ENCODE measurements at places on chromosomes 11 and 22.

DNA sequence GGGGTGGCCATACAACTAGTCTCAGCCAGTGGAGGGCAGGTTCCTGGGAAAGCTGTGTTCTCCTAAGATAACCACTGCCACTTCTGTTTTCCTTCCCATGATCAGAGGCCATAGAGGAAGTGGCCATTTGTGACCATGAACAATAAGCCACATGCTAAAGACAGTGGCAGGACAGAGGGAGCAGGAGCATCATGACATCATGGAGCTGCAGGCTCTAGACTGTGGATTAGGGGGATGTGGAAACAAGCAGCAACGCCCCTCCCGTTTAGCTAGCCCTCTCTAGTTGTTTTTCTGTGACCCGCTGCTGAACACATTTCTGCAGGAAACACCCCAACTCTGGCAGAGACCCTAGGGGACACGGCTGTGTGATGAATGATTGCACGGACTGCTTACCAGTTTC lies 195.0 kb upstream of the NECTIN1 start:
- no peak for DNase-seq

- no peak for DNase-seq
Observed at GRCh38 chr11:120180551-120181232, 30.1 kb upstream of the OAF start.

DNA sequence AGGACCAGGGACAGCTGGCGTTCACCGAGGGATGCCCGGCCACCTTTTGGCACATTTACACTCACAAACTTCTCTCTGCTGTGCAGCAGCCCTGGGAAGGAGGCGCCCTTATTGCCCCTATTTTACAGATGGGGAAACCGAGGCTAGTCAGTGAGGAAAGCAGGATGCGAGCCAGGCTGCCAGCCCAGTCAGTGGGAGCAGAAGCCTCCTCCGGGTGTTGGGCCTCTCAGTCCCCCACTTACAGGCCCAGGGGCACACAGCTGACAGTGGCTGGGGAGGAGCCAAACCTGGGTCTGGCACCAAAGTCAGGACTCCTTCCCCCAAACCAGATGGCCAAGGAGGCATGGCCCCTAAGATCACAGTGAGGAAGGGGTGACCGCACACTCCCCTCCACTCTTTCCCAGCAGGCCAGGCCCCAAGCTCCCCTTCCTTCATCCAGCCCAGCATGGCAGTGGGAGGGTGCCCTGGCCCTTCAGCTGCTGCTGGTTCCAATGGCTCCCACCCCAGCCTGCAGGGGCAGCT lies 121.4 kb upstream of the ANO1 start:
- DNase-seq = no peak

DNA sequence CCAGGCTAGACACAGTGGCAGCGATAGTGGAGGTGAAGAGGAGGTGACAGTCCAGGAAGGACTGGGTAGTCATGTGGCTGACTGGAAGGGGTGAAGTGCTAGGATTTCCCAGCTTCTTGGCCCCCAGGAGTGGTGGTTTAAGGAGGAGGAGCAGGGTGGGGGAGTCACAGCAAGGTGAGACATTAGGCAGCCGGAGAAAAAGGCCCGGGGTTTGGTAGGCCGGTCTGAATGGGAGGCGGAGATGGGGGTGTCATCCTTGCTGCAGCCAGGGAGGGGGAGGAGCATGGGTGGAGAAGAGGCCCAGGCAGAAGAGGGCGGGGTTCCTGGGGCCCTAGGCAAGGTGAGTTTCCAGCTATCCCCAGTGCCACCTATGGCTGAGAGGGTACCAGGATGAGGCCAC lies 6.1 kb downstream of the SIPA1 start:
- no peak for DNase-seq

GRCh38 chr22:23548501-23549197 lies 31.4 kb downstream of the IGLL1 start:
- DNase-seq = no peak

DNA sequence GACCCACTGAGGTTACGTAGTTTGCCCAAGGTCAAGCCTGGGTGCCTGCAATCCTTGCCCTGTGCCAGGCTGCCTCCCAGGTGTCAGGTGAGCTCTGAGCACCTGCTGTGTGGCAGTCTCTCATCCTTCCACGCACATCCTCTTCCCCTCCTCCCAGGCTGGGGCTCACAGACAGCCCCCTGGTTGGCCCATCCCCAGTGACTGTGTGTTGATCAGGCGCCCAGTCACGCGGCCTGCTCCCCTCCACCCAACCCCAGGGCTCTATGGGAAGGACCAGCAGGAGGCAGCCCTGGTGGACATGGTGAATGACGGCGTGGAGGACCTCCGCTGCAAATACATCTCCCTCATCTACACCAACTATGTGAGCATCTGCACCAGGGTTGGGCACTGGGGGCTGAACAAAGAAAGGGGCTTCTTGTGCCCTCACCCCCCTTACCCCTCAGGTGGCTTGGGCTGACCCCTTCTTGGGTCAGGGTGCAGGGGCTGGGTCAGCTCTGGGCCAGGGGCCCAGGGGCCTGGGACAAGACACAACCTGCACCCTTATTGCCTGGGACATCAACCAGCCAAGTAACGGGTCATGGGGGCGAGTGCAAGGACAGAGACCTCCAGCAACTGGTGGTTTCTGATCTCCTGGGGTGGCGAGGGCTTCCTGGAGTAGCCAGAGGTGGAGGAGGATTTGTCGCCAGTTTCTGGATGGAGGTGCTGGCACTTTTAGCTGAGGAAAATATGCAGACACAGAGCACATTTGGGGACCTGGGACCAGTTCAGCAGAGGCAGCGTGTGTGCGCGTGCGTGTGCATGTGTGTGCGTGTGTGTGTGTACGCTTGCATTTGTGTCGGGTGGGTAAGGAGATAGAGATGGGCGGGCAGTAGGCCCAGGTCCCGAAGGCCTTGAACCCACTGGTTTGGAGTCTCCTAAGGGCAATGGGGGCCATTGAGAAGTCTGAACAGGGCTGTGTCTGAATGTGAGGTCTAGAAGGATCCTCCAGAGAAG lies 1.6 kb downstream of the GSTP1 start:
- no peak for DNase-seq

- DNase-seq = no peak
Observed at GRCh38 chr11:35035894-35036408, 103.0 kb upstream of the CD44 start.

DNA sequence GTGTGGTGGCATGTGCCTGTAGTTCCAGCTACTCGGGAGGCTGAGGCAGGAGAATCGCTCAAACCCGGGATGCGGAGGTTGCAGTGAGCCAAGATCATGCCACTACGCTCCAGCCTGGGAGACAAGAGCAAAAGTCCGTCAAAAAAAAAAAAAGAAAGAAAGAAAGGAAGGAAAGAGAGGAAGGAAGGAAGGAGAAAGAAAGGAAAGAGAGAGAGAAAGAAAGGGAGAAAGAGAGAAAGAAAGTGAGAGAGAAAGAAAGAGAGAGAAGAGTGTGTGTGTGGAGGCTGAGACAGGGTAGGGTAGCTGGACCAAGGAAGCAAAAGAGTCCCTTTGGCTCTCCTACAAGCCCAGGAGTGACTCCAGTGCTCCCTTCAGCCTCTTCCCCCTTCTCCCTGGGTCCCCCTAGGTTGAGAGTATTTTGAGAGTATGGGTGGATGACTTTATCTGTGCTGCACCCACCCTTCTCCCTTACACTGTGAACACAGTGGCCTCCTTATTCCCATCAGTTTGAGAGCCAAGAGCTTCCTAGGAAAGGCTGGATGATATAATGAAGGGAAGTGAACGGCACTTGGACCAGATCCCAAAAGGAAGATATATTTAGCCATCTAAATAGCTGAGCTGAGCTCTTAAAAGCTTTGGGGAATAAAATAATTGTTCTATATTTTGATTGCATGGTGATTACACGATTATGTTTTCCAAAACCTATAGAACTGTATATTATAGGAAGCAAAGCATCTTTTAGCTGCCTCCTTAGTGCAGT lies 9.5 kb upstream of the DENND5A start:
- no peak for DNase-seq

- DNase-seq = no peak
Observed at GRCh38 chr11:88779577-88779976, 286.2 kb downstream of the GRM5 start.

DNA sequence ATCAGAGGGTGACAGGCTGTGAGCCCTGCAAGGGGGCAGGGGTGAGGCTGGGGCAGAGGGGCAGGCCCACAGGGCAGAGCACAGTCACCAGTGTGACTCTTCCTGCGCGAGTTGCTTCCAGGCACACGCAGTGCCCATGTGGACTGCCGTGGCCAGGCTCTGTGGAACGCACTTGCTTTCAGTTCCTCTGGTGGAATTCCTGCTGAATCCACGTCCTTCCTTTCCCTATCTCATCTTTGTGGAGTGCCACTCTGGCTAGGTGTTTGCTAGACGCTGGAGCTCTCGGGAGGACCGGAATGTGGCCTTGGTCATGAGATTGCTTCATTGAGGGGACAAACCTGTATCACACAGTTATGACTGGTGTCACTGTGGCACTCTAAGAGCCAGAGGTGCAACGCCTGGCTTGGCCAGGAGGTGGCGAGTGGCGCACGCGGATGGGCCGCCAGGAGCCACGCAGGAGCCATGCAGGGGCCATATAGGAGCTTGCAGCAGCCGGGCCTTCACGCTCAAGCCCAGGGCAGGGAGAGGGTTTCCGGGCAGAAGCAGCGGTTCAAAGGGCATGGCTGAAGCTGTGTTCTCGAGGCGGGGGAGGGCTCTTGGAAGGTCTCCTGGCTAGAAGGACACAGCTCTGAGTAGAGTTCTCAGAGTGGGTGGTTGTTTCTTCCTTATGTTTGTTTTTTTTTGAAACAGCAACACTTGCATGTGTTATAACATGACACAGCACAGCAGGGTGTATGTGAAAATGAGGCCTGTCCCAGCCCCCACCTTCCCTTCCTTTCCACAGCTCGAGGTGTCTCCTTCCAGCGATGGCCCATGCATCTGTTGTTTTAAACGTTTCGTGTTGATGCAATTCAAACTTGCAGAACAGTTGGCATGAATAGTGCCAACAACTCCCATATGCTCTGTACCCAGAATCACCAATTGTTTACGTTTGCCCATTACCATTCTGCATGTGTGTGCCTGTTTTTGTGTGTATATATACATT lies 36.2 kb downstream of the TBC1D22A start:
- DNase-seq = peak; percentile 46

DNA sequence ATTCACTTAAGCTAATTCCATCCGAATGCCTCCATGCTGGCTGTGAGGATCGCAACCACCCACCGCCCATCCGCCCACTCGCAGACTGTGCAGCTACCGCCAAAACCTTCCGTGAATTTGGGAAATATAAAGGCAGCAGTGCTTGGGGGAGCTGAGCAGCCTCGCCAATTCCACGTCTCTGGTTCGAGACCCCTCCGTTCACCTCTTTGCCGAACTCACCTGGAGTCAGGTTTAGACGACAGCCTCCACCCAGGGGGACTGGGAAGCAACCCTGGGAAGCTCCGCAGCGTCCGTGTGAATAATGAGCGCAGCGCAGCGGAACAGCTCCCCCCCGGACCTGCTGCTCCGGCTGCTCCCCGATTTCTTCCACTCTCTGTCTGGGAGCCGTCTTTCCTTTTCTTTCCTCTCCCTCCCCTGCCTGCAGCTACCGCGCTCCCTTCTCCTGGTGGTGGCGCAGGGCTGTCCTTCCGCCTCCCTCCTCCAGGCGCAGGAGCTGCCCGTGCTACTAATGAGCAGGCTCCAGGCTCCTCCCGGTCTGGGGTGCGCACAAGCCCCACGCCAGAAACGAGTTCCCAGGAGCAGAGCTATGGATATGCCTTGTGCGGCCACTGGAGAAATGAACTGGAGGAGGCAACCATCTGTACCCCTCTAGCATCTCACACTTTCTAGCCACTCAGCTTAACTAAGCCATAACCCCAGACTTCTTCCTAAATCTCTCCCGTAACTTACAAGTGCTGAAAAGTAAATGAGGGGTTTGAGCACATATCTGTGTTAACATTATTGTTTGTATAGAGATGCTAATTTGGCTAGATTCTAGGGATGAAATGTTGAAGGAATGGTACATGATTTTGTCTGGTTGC lies 107.3 kb downstream of the XKR3 start:
- DNase-seq = no peak

GRCh38 chr22:16959345-16959930 lies 48.6 kb downstream of the GAB4 start:
- DNase-seq = no peak

DNA sequence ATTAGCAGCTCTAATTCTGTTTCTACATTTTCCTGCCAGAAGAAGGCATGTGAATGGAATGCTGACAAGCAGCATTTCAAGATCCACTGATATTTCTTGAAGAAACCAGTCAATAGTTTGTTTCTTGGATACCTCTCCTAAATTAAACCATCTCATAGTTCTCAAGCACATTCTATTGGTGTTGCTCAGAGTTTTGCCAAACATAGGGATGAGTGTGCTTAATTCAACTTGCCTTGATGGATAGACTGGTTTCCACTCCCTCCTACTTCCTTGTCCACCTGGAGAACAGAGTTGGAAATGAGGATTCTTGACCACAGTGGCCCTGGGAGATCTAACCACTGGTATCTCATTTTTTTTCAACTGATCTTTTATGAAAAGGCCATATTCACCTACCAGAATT lies 29.8 kb upstream of the DDX10 start:
- no peak for DNase-seq

- no peak for DNase-seq
Observed at GRCh38 chr11:62958547-62959421, 26.0 kb downstream of the SLC22A6 start.

DNA sequence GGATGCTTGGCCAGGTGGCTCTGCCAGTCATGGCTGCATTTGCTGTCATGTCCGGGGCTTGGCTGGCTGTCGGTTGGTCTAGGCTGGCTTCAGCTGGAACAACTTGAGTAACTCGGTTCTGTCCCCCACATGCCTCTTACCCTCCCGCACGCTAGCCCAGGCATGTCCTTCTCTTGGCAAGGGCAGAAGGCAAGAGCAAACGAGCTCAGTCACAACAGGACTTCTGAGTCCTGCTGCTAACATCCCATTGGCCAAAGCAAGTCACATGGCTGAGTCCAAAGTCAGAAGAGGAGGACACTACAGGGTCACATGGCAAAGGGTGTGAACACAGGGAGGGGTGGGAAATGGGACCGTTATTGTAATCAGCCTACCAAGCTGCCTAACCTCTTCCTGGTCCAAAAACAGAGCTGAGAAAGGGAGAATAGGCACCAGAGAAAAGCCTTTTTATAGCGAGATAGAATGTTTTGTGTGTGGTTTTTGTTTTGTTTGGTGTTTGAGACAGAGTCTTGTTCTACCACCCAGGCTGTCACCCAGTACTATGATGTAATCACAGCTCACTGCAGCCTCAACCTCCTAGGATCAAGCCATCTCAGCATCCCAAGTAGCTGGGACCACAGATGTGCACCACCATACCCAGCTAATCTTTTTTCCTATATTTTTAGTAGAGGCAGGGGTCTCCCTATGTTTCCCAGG lies 81.9 kb downstream of the MN1 start:
- no peak for DNase-seq

- peak; percentile 63 for DNase-seq
Observed at GRCh38 chr11:69642913-69643632, 2.1 kb downstream of the CCND1 start.

GRCh38 chr11:63490551-63491239 lies at the start of gene PLAAT5:
Gene PLAAT5, minus strand, starts transcription at chr11:63491167. Its CDS starts 133 bp downstream, at chr11:63491034.
- DNase-seq = no peak

- no peak for DNase-seq
Observed at GRCh38 chr11:117678658-117679406, 118.2 kb downstream of the DSCAML1 start.

All from stimulated activated CD8-positive, alpha-beta memory T cell treated with anti-CD3 and anti-CD28 coated beads, Interleukin-2, amount 100 ng/mL, for 1 hour (primary cell).